Stimulated activated effector memory CD8-positive, alpha-beta T cell treated with anti-CD3 and anti-CD28 coated beads, Interleukin-12 subunit alpha, Interleukin-12 subunit beta, amount 100 ng/mL, for 72 hours (primary cell): ENCODE measurements at places on chromosomes 7 and 10.

- DNase-seq: no peak
Measured at GRCh38 chr7:42580061-42580460, 331.8 kb downstream of the C7orf25 start.

- DNase-seq: no peak
Measured at GRCh38 chr10:635088-635861, 54.2 kb downstream of the DIP2C start.

GRCh38 chr10:88289342-88289741 is 293.8 kb downstream of the RNLS start:
- DNase-seq: no peak

GRCh38 chr7:117829450-117830117 is 43.7 kb downstream of the CTTNBP2 start:
- DNase-seq: no peak

- DNase-seq: peak; percentile 89
Measured at GRCh38 chr10:123154711-123155505, 706 bp downstream of the BUB3 start.

DNA sequence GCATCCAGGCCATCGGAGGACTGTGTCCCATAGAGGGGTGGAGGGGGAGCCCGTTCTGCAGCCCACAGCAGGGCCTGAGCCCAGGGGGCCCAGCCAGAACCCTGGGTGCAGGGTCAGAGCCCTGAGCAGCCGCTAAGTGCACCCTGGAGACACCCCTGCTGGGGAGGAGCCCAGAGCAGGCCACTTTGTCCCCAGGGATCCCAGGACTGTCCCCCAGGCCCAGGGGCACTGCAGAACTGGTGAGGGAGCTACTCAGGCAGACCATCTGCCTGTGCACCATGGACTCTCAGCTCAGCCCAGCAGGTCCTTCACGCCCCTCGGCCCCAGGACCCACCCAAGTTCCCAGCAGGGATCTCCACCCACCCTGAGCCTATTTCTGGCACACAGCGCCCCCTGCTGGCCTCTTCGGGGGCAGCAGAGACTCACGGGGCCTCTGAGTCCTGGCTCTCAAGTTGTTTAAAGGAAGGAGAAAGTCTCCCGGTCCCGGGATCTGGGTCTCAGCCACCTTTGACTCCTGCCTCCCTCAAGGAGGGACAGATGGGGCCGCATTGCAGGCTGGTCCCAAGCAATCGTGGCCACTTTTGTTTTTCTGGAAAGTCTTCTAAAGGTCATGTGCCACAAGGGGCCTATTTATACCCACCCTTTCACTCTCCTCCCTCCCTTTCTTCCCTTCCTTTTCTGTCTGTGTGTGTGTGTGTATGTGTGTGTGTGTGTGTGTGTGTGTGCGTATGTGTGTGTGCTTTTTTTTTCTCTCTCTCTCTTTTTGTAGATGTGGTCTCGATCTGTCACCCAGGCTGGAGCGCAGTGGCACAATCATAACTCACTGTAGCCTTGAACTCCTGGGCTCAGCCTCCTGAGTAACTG is 90.3 kb downstream of the MYL10 start:
- DNase-seq: peak; percentile 55

- no peak for DNase-seq
Measured at GRCh38 chr10:91556691-91557566, 75.9 kb downstream of the PPP1R3C start.

DNA sequence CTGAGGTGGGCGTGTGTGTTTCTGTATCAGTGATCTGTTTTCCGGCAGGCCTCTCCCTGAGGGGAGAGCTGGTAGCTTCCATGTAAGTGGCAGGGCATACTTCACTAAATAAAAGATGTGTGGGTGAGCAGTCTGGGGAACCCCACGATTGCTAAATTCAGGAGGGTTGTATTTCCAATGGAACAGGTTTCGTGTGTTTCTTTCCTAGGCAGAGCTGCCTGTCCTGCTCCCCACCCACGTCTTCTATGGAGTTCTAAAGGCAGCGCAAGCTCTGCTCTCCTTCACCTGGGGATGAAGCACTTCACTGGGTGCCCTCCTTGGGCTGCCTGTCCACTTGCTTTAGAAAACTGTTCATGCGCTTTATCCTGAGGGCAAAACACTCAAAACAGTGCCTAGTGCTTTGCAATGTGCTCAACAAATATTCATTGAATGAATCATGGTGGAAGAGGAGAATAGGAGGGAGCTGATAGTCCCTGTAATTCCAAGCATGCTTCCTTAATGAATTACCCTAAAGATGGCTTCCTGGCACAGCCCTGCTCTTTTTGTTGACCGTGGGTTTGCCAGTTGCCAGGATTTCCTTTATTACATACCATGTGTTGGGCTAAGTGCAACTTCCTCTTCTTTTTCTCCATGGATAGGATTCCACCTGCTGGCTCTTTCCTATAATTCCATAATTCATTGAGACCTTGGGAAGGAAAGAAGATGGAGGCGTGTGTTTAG is 50.6 kb upstream of the SRPK2 start:
- DNase-seq: no peak

GRCh38 chr10:78438907-78439809 is 405.5 kb downstream of the RPS24 start:
- no peak for DNase-seq

DNA sequence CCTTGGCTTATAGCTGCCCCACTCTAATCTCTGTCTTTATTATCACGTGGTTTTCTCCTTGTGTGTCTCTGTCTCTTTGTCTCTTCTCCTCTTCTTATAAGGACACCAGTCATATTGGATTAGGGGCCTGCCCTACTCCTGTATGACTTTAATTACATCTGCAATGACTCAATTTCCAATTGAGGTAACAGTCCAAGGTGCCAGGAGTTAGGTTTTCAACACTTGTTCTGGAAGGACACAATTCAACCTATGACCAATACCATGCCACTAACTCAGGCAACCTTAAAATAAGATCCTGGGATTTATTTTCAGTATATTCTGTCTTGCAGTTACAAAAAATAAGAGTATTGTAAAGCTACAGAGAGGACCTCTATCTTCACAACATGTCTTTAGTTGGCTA is 21.6 kb upstream of the MET start:
- no peak for DNase-seq

DNA sequence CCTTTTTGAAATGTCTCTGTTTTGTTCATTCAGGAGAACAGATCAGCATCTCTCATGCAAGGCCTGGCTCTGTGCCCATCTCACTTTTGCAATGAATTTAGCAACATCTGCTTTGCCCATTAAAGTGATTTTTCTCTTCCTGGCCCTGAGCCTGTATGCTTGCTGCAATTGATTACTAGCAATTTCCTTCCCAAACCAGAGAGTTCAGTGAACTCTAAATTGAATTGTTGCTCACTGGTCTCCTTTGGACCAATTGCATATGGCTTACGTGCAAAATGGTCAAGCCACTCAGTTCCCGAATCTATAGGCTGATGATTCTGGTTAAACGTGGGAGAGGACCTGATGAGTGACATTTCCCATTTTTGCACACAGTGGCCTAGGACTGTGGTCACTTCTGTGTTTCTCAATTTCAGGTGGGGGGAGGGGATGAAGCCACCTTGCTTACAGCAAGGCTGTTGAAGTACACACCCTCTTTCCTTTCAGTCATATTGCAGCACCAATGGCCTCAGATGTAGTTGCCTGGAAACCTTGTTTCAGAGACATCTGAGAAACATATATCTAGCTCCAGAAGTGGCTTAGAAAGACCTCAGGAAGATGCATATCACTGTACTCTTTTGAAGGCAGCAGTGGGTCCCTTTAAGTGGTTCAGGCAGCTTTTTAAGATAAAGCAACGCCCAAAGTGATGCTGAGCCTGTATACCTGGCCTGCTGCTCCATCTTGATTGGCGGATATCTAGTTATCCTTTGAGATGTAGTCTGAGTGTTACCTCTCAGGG is 201.4 kb downstream of the PTEN start:
- DNase-seq: no peak

GRCh38 chr10:5106553-5106952 is 12.3 kb downstream of the AKR1C3 start:
- DNase-seq: no peak

GRCh38 chr7:31029251-31030042 is 22.7 kb upstream of the ADCYAP1R1 start:
- no peak for DNase-seq

DNA sequence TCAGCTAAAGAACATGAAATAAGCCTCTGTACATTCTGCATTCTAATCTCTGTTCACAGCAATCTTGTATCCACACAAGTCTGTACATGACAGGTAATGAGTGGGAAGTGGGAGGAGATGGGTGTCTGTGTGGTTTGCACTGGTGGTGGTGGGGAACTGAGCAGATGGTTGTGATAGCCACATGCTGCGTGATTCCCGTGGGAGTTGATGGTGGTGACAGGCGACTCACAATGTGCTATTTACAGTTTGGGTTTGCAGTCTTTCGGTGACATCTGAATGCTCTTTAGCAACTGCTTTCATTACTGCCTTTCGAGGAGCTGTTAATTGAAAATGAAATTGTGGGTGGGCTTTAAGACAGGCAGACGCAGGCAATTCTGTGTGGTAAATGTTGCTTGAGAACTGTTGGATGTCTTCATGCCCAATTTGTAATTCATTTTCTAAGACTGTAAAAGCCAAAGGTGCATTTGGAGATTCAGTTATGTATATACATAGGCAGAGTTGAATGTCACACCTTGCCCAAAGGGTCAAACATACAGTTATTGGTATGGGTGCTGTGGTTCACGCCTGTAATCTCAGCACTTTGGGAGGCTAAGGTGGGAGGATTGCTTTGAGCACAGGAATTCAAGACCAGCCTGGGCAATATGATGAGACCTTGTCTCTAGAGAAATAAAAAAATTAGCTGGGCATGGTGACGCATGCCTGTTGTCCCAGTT is 308.2 kb downstream of the AUTS2 start:
- no peak for DNase-seq

DNA sequence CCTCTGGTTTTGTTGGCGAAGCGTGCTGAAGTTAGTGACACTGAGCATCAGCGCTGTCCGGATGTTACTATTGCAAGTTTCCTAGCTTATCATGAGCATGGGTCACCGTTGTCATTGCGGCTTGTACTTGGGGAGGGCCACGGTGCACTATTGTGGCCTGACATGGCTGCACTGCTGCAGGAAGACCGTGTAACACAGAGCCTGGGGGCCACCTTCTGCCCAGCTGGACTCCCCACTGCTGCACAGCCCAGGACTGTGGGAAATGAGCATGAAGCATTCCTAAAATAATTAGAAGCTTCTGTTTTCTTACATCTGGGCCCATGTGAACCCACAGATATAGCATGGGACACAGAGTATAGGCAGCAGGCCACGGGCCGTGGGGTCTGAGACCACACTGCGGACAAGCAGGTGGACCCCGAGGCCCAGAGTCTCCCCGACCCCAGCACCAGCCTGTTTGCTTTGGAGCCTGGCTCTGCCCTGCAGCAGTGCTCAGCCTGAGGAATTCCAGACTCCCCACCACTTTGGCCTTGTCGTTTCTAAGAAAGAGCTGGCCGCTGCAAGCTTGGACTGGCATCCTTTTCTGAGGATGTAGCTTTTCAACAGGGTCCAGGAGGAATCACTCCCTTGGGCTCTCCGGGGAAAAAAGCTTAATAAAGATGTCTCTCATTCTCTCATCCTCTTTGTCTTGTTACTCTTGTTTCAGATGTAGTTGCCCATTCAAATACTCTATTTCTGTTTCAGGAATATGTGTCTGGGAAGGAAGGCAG is 179.2 kb downstream of the CCDC3 start:
- no peak for DNase-seq

DNA sequence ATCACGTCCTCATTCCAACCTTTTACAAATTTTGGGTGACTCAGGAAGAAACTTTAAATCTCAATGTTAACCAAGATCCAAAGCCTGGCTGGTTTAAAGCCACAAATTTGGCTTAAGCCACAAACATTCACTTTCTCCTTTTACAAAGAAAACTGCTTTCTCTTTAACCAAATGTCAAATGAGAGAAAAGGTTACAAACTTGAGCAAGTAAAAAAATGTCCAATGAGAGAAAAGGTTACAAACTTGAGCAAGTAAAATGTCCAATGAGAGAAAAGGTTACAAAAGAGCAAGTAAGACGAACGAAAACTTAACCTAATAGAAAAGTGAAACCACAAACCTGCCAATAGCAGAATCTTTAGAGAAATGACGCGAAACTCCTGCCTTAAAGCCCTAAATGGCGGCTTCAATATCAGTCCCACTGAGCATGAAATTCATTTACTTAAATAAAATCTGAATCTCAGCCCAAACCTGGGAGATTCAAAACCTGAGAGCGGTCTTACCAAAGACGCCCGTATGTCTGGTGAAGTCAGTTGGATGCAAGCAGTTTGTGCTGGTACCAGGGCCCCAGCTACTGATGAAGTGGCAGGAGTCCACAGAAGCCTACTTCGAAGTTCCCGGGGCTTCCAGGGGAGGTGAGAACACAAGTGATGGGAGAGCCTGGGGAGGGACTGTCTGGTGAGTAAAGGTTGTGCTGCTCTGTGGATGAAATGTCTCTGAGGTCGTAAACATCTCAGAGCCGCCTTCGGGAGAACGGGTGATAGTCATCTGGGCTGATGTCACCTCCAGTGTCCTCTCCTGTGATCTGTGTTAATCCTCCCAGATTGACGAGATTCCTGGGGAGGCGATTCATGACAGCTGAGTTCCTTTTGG is 74.6 kb downstream of the PAXIP1 start:
- DNase-seq: peak; percentile 24

GRCh38 chr10:51108406-51108805 is 34.1 kb downstream of the PRKG1 start:
- no peak for DNase-seq

GRCh38 chr10:119677904-119678755 is 26.9 kb downstream of the BAG3 start:
- DNase-seq: no peak
